Adrenal gland (tissue), 19 donors: ENCODE measurements at places on chromosomes 5 and 9. TPM values are rescaled to one million over a fixed set of nuclear protein-coding genes. Genes with fewer than 3 reads are reported as not detected.

DNA sequence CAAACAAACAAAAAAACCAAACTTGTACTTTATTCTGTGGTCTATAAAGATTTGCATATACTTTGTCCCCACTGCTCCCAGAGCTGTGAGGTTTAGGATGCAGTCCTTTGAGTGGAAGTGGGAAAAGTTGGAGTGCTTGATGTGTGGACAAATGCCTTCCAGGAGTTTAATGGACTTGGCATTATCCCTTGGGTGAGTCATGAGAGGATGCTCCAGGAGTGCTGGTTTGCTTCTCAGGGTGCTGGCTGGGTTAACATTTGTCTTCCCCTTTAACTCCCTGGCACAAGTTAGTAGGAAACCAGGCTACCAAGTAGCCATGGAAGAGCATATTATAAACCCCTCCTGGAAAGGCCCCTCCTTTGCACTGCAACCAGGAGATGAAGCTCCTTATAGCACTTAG, 417.4 kb upstream of the RIOK2 start:
- no peak for DNase-seq

Gene ECSCR
- 10.6 TPM for total RNA-seq

Gene PCDHB9
- total RNA-seq: 0.47 TPM

- no peak for DNase-seq
Observed at GRCh38 chr9:4566806-4567205, 76.5 kb downstream of the SLC1A1 start.

DNA sequence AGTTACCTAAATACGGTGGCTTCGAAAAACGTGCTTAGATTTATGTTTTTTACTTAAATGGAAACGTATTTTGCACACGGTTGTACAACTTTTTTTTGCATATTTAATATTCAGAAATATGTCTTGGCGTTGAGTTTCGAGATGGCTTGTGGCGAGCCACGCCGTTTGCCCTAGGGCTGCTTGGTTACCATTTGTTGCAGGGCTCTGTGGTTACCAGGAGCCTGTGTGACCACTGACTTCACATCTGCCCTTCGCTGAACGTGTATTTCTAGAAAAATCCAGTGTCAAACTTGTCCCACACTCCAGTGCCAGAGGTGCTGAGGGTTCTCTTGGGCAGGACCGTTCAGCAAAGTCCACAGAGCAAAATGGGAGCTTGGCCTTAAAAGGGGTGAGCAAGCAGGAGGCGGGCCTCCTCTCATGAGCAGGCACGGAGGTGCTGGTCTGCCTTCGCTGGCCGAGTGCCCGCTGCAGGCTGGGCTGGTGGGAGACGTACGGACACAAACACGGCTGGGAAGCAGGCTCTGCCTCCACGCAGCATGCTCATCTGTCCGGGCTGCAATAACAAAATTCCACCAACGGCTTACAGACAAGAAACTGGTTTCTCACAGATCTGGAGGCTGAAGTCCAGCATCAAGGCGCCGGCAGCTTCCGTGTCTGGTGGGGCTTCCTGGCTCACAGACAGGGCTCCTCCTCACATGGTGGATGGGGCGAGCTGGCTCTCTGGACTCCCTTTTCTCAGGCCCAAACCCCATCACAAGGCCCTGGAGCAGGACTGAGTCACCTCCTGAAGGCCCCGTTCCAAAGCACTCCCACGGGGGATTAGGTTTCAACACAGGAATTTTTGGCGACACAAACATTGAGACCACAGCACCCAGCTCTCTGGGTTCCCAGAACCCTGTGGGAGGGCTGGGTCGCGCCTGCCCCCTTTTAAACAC, 5.4 kb downstream of the MRPL36 start:
- no peak for DNase-seq

Gene GABRP
- total RNA-seq: 0.11 TPM

- DNase-seq: no peak
Observed at GRCh38 chr5:122755783-122756182, 19.1 kb upstream of the SNX2 start.
